ENCODE measurements at places on chromosomes 3 and 15.

- no peak for DNase-seq
These were observed 27.8 kb downstream of the MFN1 start for GRCh38 chr3:179375091-179375999.

DNA sequence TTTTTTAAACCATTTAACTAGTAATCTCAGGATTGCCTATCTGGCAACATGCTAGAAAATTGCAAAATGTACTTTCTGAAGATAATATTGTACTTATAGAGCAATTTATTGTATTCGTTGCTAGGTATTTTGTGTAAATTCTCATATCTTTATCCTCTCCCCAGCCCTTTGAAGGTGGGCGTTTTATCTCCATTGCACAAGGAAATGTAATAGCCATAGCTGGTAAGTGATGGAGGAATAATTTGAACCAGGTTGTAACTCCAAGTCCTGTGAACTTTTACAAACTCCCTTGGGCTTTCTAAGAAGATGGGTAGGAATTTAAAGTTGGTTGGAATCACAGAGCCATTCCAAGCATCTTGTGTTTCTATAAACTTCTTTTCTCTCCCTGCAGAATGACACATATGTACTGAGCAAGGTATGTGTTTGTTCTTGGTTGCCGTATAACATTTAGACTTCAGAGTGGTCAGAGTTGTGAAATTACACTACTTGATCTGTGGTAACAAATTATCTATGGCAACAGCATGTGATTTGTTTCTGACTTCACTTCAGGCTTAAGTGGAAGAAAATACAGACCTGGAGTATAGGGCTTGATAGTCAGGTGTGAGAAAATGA lies 170.9 kb downstream of the AKAP13 start:
- no peak for DNase-seq

GRCh38 chr3:160150066-160150465 lies 75.2 kb upstream of the C3orf80 start:
- DNase-seq, result no peak

DNA sequence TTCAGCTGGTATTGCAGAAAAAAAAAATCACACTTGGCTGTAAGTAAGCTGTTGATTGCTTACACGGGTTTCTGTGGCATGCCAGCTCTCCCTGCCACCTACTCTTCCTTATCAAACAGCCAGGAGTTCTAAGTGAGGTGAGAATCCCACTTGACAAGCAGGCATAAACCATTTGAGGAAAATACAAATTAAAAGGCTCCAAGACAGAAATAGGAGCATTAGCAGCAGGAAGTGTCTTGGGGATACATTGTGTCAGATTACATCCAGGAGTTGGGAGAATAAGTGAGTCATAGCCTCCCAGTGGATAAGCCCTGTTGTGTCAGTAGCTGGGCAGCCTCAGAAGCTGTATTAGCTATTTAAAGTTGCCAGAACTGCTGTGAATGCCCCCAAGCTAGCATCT lies 256.0 kb downstream of the CNTN4 start:
- DNase-seq, result no peak

DNA sequence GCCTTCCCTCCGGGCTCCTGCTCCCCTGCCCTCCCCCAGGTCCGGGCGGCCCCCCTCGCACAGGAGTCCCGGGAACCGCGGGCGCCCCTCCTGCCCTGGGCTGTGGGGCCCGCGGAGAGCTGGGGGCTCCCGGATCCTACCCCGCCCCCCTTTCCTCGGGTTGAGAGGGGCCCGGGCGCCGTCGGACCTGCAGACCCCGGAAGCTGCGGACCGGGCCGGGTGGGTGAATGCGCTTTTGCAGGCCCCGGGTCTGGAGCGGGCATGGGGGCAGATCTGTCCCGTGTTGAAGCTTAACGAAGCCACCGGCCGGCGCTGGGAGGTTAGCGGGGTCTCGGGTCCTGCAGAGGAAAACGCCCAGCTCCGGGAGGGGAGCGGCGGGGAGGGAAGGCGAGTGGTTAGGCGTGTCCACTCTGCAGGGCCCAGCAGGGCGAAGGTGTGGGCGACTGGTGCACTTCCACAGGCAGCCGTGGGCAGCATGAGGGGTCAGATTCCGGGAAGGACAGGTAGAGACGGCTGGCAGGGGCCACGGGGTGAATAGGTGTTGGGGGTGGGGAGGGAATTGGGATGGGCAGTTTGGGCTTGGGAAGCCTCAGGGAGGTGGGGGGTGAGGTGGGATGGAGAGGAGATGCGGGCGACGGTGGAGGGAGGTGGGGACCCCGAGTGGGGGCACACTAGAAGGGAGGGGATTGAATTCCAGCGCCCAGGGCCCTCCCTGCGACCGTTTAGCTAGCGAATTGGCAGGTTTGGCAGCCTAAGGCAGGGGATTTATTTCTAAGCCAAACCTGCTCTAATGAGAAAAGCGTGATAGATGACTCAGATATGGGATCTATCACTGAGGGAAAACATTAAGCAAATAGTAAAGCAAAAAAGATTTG lies 635 bp downstream of the CD276 start:
- no peak for DNase-seq

DNA sequence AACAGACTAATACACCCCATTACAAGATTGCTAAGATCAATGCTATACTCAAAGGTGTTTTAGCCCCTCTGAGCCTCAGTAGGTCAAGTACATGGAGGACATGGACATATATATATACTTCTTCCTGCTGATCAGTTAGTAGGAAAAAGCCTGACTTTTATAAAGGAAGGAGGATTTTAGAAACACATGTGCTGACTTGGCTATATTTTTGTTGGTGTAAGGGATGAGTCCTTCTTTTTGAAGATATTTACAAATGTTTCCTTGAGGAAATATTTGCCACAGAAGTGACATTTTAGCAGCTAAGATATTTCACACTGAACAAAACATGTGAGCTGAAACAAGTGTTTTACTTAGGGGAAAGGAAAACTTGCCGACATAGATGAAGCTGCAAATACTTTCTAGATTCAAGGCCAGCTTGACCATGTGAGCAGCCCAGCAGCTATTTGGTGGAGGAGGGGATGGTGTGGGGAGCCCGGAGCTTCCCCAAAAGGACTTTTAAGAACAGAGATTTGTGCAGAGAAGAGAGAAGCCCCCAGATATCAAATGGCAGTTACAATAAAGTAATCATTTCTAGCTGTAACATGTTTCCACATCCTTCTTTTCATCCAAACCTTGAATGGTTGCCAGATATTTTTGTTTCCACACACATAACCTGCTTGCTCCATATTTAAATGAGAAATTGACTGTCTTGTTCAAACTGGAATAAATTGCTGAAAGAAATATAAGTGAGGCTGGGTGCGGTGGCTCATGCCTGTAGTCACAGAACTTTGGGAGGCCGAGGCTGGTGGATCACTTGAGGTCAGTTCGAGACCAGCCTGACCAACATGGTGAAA lies 111.7 kb upstream of the NR2F2 start:
- no peak for DNase-seq

DNA sequence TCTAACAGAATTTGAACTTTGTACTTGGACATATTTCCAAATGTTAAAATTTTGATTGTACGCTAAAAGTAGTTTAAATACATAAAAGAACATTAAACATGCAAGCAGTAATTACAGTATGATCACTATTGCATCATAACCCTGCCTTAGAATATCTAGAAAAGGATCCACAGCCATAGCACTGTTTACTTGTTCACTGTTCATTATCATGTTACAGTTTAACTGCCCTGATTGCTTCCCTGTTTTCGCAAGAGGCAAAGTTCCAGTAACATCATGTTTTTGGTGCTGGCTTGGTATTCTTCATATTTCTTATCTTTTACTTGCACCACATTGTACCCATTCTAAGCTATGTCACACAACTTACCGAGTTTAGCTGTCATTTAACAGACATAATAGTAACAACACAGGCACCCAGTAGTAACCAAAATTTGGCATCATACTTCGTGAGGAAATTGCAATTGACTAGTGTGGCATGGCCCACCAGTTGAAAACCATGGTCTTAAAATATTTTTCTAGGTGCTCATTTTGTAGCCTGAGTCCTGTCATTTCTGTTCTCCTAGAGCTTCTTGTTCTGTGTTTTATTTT lies 13.3 kb upstream of the TMEM87A start:
- no peak for DNase-seq

DNA sequence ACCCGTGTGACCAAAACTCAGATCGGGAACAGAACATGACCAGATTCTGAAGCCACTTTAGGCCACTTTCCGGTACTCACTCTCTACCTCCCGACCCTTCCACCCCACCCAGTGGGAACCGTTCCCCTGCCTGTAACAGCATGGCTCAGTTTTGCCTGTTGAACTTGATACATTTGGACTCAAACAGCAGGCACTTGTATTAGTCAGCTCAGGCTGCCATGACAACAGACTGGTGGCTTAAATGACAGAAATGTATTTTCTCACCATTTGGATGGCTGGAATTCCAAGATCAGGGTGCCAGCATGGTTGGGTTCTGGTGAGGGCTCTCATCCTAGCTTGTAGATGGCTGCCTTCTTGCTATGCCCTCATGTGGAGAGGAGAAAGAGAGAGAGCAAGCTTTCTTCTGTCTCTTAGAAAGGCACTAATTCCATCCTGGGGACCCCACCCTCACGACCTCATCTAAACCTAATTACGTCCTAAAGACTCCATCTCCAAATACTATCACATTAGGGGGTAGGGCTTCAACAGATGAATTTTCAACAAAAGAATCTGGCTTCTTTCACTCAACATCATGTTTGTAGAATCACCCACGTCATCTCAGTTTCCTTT lies 9.3 kb upstream of the SSUH2 start:
- no peak for DNase-seq

GRCh38 chr3:51340013-51340829 lies 44.9 kb upstream of the MANF start:
- DNase-seq, result no peak

GRCh38 chr15:38035701-38036100 lies 101.3 kb downstream of the TMCO5A start:
- DNase-seq, result no peak

DNA sequence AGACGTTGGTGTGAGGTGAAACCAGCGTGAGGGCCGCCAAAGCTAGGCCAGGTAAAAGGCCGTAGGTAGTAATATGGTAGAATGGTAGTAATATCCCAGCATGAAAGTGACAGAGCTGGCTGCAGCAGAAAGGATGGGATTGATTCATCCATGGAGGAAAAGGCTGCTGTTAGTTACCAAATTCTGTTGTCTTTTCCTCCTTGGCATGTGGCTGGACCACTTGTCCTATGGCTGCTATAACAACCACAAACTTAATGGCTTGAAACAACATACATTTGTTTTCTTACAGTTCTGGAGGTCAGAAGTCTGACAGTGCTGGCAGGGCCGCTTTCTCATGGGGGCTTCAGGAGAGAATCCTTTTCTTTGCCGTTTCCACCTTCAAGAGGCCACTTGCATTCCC lies 47.8 kb upstream of the CHST2 start:
- no peak for DNase-seq

DNA sequence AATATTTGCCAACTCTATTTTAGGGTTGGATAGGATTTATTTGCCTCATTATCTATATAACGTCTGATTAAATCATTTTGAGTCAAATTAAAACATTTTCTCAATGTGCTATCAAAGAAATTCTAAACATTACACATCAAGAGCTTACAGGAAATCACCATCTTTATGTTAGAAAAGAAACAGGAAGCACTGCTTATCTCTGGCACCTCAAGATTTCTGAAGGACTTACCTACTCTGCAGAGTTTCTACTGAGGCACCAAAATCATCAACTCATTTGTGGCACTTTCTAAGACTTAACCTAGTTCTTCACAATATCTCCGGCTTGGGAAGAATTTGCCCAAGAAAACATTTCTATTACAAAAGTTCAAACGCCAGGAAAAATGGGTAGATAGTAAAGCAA lies 181.3 kb upstream of the EOMES start:
- DNase-seq, result no peak

DNA sequence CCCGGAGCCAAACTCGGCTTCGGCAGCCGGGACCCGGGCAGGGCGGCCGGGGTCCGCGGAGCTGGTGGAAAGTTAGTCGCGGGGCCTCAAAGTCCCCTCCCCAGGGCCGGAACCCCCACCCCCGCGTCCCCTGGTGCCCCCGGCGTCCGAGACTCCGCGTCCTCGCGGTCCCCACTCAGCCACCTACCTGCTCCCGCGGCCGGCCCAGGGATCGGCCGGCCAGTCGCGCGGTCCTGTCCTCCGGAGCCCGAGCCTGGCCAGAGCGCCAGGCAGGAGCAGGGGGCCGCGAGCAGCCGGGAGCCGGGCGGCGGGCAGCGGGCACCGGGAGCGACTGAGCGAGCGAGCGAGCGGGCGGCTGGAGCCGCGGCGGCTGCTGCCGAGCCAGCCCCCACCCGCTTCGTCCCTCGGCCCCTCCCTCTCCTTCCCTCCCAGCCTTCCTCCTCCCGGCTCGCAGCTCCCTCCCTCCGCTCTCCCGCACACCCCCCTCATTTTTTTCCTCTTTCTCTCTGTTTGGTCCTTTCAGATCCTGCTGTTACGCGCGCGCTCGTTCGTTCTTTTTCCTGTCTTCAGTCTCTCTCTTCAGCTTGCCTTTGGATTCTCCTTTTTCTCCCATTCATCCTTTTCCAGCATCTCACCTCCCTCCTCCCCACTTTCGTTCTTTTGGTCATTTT lies at the start of gene MEGF11:
Gene MEGF11, minus strand, starts transcription at position 333 of the 671 bp plus-strand sequence. CDS start 125,347 bp downstream, outside the sequence.
- no peak for DNase-seq

GRCh38 chr3:161641287-161641686 lies 144.7 kb downstream of the OTOL1 start:
- no peak for DNase-seq

- DNase-seq, result no peak
These were observed at the start of gene FES for GRCh38 chr15:90883976-90884718. Gene FES, plus strand, starts transcription at chr15:90884504. Its CDS starts 542 bp downstream, at chr15:90885046.

DNA sequence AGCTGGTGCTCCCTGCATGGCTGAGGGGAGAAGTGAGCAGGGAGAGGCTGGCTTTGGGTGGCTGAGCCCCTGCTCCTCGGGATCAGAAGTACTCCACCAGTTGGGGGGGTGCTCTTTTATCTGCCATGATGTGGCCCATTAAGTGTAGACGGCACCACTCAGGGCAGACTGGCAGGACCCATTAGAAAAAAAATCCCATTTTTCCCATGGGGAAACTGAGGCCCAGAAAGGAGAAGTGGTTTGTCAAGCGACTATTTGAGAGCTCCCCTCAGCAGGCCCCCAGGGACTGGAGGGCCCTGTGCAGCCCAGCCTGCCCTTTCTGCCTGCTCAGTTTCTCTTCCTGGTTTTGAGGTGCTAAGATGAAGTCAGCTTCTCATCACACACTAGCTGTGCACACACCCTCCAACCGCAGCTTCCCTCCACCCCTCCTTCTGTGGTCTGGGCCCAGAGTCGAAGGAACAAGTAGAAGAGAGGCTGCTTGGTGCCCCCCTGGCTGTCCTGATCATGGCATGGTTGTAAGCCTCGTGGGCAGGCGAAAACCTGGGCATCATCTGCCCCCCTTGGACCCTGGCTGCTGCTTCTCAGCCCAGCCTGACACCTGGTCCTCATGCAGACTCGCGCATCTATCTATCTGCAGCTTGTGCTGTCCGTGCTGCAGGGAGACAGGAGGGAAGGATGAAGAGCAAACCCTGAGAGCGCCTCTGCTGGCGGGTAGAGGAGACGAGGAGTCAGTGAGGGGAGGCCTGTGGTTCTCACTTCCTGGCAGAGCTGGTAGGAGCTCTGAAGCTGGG lies 5.6 kb downstream of the CSK start:
- DNase-seq, result peak; percentile 76

Measured in activated CD4-positive, alpha-beta T cell treated with anti-CD3 and anti-CD28 coated beads for 1 hour (primary cell).